ENCODE measurements at places on chromosomes 16 and 17. TPM values are rescaled to one million over a fixed set of nuclear protein-coding genes. Genes with fewer than 3 reads are reported as not detected.

DNA sequence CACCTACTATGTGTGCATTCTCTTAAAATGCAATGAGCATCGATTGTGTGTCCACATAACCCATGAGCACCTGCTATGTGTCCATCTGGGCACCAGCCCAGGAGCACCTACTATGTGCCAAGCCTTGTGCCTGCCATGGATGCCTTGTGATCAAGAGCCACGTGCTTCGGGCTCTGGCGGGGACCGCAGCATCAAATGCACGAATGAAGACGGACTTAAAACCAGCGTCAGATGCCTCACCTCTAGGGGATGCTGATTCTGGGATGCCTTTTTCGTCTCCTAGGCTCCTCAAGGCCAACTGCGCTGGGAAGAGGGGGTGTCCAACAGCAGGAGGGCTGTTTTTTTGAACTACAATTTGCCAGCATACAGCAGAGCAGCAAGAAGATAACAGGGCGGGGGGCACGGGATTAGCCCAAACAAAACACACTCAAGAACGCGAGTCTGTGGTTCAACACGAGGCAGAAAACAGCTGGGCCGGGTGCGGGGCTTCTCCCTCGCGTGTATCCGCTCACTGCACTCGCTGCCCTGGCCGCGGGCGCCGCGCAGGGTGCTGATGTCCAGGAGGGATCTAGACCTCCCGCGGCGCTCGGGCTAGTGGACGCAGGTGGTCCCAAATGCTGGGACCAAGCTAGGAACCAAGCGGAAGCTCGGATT, 1.2 kb upstream of the GLIS2 start:
- DNase-seq, result no peak

The RASD1 gene
- not detected for total RNA-seq

DNA sequence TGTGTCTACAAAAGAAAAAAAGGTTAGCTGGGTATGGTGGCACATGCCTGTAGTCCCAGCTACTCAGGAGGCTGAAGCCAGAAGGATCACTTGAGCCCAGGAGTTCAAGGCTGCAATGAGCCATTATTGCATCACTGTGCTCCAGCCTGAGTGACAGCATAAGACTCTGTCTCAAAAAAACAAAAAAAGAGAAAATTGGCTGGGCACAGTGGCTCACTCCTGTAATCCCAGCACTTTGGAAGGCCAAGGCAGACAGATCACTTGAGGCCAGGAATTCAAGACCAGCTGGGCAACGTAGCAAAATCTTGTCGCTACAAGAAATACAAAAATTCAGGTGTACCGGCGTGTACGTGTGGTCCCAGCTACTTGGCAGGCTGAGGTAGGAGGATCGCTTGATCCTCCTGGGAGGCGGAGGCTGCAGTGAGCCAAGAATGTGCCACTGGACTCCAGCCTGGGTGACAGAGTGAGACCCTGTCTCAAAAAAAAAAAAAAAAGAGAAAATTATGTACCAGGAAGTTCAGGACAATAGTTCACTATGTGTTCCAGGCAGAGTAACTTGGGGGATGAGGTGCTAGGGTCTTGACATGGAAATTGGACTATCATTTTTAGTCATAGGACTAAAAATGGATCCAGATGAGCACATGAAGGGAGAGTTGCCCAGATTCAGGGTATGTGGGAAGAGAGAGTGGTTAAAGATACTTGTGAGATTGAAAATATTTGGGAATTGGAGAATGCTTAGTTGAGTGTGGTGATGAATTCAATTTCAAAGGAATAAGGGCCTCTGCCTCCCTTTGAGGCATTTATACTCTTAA, 11.0 kb downstream of the ALDH3A2 start:
- no peak for DNase-seq

GRCh38 chr17:10772425-10773380, 31.2 kb downstream of the TMEM238L start:
- no peak for DNase-seq

DNA sequence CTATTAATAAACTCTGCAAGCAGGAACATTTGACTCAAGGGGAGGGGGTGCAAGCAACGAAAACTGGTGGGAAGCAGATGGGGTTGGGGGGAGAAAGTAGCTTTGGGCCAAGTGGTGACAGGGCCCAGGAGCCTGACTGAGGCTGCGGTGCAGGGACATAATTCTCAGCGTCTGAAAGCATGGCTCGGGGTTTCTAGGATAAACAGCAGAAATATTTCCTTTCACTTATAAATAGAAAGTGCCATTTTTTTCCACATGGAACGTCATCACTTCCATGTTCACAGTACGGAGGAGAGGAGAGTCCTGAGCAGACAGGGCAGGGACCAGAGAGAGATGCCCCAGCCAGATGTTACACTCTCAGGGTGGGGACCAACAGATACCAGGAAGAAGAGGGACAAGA, 197.1 kb downstream of the ZFHX3 start:
- peak; percentile 22 for DNase-seq

GRCh38 chr16:85563515-85564276, 49.4 kb upstream of the GSE1 start:
- DNase-seq, result no peak

The SOCS1 gene
- 1.3 TPM for total RNA-seq

GRCh38 chr17:81033535-81034167, 1.3 kb upstream of the BAIAP2 start:
- DNase-seq, result no peak

DNA sequence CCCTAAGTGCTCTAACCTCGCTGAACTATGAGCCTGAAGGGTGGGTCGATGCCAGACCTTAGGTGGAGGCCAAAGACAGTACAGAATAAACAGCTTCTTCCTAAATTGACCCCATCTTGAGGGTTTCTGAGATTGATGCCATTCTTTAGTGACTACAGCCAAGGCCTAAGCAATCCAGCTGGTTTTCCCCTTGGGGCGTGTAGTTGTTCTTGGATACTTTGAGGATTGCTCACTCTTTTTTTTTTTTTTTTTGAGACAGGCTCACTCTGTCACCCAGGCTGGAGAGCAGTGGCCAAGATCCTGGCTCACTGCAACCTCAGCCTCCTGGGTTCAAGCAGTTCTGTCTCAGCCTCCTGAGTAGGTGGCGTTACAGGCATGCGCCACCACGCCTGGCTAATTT, 2.0 kb downstream of the OVCA2 start:
- DNase-seq, result no peak

GRCh38 chr17:2380226-2380922, 20.5 kb downstream of the MNT start:
- no peak for DNase-seq

The OR2C1 gene
- total RNA-seq, result not detected

DNA sequence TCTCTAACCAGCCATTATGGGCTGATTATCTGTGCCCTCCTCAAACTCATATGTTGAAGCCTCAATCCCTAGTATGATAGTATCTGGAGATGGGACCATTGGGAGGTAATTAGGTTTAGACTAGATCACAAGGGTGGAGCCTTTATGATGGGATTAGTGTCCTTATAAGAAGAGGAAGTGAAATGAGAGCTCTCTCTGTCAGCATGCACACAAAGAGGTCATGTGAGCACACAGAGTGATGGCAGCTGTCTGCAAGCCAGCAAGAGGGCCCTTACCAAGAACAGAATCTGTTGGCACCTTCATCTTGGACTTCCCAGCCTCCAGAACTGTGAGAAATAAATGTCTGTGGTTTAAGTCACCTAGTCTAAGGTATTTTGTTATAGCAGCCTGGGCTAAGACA, 101.9 kb downstream of the PCTP start:
- no peak for DNase-seq

The PDF gene
- 36.9 TPM for total RNA-seq

The PPP1R9B gene
- 16.3 TPM for total RNA-seq

DNA sequence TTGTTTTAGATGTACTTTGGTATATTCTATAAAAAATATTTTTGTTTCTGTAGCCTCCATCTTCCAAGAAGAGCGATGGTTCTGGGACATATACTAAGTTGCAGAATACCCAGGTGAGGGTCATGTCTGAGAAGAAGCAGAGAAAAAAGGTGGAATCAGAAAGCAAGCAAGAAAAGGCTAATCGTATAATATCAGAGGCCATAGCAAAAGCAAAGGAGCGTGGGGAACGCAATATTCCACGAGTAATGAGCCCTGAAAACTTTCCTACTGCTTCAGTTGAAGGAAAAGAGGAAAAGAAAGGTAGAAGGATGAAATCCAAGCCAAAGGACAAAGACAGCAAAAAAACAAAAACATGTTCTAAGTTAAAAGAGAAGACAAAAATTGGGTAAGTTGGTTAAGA, 154.6 kb downstream of the CHD9 start:
- no peak for DNase-seq

DNA sequence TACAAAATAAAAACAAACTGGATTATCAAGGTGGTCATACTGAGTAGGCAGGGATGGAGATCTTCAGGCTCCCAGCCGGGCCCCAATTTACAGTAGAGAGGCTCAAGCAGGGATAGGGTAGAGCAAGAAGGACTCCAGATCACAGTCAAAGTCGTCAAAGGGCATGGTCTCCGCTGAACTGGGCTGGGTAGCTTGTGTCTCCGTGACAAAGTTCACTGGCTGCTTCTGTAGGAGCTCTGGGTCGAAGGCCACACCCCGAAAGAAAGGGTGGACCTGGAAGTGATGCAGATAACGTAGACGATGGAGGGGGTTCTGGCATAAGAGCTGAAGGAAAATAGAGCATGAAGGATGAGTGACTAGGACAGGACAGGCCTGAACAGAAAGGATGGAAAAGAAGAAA, 3.6 kb downstream of the RSKR start:
- no peak for DNase-seq

GRCh38 chr17:48642843-48643696, 16.9 kb upstream of the HOXB9 start:
- DNase-seq, result no peak

Data from H4 (cell line).